ENCODE measurements at places on chromosomes 11 and 22.

- DNase-seq = no peak
Observed at GRCh38 chr22:25497716-25498115, 66.8 kb upstream of the GRK3 start.

DNA sequence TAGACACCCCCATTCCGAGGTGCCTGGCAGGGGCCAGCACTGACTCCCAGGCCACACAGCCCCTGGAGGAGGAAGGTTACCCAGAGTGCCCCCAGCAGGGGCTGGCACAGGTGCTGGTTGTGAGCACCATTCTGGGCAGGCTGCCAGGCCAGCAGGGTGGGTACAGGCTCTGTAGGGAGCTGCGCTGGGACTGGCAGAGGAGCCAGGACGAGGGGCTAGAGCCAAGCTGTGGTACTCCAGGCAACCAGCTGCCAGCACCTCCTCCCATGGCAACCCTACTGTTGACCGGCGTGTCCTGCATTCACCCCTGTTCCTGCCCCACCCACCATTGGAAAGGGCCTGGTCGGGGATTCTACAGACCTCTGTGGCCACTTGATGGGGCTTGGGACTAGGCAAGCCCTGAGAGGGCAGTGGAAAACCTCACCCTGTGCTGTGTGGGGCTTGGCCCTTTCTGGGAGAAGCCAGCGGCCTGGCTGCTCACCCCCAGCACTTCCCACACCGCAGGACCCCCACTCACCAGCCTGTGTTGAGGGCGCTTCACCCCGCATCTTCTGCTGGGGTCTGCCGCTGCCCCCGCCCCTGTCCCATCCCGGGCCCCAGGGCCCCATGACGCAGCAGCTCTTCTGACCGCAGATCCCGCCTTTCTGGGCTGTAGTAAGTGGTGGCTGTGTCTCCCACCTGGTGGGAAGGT lies 1.9 kb downstream of the CLDN5 start:
- DNase-seq = no peak

DNA sequence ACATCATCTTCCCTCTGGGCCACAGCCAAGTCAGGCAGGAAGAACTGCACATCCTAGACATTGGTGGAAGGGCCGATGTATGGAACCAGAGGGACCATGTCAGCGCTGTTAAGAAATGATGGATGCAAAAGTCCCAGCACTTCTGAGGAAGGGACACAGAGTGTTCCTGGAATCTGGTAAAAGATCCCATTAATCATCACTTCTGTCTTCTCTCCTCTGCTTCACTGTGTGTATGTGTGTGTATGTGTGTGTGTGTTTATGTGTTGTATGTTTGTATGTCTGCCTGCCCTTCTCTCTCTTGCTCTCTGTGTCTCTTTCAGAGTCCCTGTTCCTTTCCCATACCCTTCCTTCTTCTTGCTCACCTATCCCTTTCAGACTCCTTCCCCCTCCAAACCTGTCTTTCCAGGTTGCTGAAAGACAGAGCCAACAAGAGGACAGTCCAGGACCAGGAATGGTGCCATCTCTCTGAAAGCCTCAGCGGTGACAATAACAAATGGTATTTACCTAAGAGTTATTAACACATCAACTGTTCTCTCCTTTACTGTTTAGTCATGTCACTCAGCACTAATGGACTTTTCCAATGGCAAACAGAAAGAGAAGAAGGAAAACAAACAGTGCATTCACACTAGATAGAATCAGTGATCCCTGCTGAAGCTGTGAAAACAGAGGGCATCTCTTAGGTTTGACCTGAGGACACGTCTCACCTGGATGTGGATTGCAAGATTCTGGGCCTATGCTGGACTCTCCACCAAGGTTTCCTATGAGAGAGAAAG lies 47.1 kb downstream of the EHF start:
- DNase-seq = no peak

DNA sequence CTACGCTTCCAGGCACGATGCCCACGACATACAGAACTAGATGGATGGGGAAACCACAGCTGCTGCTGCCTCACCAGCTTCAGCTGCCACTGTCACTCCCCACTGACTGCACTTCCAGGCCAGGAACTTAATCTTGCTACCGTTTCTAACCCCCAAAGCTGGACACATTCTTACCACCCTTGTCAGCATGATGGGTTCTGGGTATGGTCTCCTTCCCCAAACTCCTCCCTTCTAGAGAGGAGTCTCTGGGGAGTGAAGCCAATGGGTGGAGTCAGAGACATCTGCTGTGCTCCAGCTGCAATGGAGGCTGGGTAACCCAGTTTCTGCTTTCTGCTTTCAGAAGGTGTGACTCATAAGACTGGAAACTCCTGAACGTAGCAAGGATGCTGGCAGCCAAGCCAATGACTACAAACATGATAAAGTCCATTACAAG lies 87.0 kb upstream of the THY1 start:
- DNase-seq = peak; percentile 51

GRCh38 chr22:48336339-48337060 lies 1491.2 kb downstream of the BRD1 start:
- DNase-seq = no peak

- DNase-seq = no peak
Observed at GRCh38 chr11:1224491-1225385, 1.9 kb downstream of the MUC5B start.

GRCh38 chr22:38655519-38656255 lies 505 bp downstream of the FAM227A start:
- no peak for DNase-seq

DNA sequence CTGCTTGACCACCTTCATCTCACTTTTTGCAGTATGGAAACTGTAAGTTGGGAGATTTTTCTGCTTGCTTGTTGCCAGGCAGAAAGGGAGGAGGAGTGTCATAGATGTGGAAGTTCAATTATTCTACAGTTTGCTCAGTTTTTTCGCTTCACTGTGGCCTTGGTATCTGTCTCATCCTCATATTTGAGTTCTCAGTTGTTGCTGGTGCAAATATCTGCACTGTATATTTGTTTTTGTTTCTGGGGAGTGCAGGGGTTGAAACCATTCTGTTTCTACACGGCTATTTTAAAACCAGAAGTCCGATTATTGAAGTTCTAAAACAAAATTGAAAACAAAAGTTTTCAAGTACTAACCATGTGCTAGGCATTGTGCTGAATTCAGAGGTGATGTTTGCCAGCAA lies 153.4 kb downstream of the JRKL start:
- DNase-seq = no peak

DNA sequence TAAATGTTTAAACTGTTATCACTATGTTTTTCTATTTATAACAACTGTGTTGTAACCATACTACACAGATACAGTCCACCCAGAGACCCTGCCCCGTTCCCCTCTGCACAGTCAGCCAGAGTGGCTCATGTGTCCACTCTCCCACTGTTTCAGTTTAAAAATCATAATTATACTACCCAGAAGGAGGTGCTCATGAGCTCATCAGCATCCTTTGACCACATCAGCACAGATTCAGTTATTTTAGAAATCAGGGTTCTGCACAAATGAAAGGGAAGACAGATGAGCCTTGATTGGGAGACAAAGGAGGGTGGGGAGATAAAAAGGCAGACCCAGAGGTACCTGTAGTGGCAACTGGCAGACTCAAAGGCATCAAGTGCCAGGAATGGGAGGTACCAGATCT lies 124.3 kb downstream of the RCN1 start:
- no peak for DNase-seq

DNA sequence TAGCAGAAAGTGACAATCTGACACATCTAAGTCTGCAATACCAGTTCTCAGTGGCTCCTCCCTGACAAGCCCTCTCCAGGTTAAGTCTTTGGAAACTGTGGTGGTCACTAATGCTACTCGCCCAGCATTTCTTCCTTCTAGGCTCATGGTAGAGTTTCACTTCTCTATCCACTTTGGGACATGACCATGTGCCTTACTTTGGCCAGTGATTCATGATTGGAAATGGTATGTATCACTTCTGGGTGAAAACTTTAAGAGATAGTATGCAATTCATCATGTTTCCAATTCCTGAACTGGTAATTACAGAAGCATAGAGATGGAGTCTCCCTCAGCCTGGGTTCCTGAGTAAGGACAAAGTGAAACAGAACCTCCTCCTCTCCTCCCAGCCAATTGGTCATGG lies 151.5 kb upstream of the LMO1 start:
- DNase-seq = no peak

- DNase-seq = no peak
Observed at GRCh38 chr11:42786981-42787380, 524.8 kb upstream of the API5 start.

- no peak for DNase-seq
Observed at GRCh38 chr11:6474806-6475500, 1.2 kb upstream of the TRIM3 start.

- DNase-seq = no peak
Observed at GRCh38 chr11:96221244-96222070, 121.5 kb downstream of the MAML2 start.

DNA sequence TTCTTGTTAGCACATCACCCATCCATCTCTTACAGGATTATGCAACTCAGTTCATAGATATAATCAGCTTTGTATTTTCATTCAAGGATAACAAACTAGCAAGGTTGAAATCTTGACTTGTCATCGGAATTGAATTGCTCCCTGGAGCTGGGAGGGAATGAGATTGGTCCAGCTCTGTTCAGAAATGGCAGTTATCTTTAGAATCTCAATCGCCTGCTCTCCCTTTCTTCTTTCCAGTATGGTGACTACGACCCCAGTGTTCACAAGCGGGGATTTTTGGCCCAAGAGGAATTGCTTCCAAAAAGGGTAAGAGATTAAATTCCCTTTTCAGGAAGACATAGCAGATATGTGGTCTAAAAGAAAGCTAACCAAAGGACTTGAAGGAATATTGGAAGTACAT lies 51.0 kb downstream of the NF2 start:
- DNase-seq = no peak

DNA sequence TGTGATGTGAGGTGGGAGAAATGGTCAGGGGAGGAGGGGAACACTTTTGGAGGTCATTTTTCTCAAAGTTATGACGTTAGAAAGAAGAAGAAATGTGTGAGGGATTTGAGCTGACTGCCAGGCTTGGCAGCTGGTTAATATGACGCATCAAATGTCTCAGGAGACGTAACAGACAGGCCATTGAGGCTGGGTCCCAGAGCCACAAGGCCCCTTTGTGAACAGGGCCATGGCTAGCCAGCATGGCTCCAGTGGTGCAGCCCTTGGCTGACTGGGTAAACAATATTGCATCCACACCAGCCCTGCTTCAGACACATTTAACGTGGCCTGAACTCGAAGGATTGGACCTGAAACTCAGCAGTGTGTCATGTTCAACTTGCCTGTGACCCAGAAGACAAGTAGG lies 34.3 kb downstream of the AMOTL1 start:
- DNase-seq = no peak

GRCh38 chr11:75516886-75517285 lies 8.9 kb downstream of the GDPD5 start:
- no peak for DNase-seq

DNA sequence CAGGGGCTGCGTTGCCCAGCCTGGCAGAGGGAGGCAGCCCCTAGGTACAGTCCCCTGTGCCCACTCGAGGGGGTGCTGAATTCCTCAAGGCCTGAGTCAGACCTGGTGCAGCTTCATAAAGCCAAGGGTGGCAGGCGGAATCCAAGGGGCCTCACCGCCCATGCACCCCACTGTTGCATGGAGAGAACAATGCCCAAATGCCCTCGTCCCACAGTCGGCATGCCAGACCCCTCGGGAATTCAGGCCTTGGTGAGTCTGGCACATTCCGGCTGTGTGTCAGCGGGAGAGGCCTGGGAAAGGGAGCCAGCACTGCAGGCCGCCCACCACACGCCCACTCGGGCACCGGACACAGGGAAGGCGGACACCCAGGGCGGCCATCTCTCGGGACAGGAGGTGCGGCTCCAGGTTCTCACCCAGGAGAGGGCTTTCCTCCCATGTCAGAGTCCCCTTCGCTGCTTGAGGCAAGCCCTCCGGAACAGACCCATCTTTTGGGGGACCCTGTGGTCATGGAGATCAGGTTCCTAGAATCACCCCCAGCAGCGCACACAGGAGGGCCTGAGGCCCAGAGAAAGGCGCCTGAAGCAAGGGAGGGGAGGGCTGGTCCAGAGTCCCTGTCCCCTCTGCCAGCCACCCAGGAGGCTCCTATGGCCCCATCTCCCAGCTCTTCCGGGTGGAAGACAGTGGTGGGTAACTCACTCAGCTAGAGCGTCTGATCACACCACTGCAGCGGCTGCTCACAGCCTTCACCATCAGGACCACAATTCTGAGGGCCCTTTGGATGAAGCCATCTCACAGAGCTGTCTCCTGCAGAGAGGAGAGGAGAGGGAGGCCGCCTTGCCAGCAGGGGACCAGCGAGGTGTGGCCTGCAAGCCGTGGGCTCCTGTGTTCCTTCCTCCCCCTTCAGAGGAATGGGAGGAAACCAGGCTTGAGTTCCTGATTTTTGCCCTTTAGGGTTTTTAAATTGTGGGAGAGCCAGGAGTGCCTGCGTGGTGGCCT lies 31.6 kb upstream of the KCNQ1OT1 start:
- DNase-seq = no peak

GRCh38 chr11:66653123-66653522 lies 14.6 kb downstream of the RBM4 start:
- DNase-seq = no peak

DNA sequence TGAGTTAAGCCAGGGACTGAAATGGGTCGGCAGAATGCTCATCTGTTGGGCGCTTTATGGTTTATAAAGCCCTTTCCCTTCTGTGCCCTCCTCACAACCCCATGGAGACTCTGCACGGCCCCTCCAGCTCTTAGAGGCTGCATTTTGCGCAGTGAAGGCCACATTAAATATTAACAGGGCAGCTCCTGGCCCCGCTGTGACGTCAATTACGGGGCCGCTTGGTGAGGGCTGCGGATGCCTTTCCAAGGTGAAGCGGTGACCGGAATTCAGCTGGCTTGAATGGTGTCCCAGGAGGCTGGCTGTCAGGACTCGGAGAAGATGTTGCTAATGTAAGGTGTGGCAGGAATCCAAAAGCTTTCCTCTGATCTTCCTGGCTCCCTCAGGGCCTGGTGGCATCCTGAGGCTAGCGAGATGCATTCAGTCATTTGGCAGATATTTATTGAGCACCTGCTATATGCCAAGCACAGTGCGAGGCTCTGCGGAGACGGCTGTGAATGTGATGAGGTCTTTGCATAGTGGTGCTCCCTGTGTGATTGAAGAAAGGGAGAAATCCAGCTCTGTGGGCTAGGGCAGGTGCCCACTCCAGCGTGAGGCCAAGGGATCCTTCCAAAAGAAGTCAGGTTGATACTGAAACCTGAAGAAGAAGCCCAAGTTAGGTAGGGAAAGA lies 10.4 kb upstream of the YWHAH start:
- no peak for DNase-seq

- DNase-seq = no peak
Observed at GRCh38 chr22:37464181-37464580, 22.0 kb downstream of the MFNG start.

GRCh38 chr22:50326225-50326955 lies 422 bp downstream of the DENND6B start:
- DNase-seq = no peak

- no peak for DNase-seq
Observed at GRCh38 chr22:17896586-17896985, 122.3 kb upstream of the BID start.

DNA sequence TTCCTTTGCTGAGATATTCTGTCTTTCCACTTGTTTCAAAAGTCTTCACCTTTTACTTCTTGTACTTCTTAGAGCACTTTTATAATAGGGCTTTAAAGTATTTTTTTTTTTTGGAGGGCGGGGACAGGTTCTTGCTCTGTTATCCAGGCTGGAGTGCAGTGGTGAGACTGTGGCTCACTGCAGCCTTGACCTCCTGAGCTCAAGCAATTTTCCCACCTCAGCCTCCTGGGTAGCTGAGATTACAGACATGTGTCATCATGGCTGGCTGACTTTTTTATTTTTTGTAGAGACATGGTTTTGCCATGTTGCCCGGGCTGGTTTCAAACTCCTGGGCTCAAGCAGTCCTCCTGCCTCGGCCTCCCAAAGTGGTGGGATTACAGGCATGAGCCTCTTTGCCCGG lies 57.9 kb downstream of the DYNC2H1 start:
- no peak for DNase-seq

- no peak for DNase-seq
Observed at GRCh38 chr11:73889536-73889935, 12.7 kb downstream of the PAAF1 start.
